Stimulated activated CD4-positive, alpha-beta T cell treated with anti-CD3 and anti-CD28 coated beads, Interleukin-2, amount 100 ng/mL, for 4 hours (primary cell): ENCODE measurements at places on chromosomes 6 and 20.

- no peak for DNase-seq
These were observed 17.9 kb upstream of the SIRPB1 start for GRCh38 chr20:1637755-1638154.

- DNase-seq: no peak
These were observed 93.2 kb downstream of the IRF4 start for GRCh38 chr6:484746-485145.

GRCh38 chr6:119323931-119324330, 25.6 kb downstream of the MAN1A1 start:
- DNase-seq: no peak

GRCh38 chr20:37411408-37412219, 65.7 kb downstream of the SRC start:
- DNase-seq: no peak

GRCh38 chr6:71982389-71982788, 96.0 kb downstream of the RIMS1 start:
- DNase-seq: no peak

GRCh38 chr20:34559311-34560140, 1.0 kb downstream of the MAP1LC3A start:
- DNase-seq: no peak

DNA sequence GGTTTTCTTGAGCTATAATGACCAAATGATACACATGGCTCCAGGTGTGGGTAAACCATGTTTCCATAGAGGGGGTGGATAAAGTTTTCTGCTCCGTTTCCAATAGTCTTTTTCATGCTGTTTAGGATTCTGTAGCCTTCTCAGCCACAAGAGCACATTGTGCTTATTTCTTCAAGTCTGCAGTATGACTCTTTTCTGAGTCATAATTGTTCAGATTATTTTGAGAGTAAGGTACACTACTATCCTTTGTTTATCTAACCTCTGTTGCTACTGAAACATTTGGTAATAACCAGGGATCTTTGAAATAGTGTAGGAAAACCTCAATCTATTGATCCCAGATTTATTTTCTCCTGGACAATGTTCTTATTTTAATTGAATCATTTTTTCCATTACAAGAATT, 247.9 kb upstream of the BMP2 start:
- DNase-seq: no peak

- DNase-seq: peak; percentile 68
These were observed 124.5 kb downstream of the MRPL14 start for GRCh38 chr6:44002593-44003344.

DNA sequence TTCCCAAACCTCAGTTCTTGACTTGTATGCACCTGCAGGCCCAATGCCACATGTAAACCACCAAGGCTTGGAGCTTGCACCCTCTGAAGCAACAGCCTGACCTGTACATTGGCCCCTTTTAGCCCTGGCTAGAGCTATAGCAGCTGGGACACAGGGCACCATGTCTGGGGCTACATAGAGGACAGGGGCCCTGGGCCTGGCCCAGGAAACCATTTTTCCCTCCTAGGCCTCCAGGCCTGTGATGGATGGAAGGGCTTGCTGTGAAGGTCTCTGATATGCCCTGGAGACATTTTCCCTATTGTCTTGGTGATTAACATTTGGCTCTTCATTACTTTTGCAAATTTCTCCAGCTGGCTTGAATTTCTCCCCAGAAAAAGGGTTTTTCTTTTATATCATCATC, 64.6 kb downstream of the SLC35F1 start:
- DNase-seq: no peak

DNA sequence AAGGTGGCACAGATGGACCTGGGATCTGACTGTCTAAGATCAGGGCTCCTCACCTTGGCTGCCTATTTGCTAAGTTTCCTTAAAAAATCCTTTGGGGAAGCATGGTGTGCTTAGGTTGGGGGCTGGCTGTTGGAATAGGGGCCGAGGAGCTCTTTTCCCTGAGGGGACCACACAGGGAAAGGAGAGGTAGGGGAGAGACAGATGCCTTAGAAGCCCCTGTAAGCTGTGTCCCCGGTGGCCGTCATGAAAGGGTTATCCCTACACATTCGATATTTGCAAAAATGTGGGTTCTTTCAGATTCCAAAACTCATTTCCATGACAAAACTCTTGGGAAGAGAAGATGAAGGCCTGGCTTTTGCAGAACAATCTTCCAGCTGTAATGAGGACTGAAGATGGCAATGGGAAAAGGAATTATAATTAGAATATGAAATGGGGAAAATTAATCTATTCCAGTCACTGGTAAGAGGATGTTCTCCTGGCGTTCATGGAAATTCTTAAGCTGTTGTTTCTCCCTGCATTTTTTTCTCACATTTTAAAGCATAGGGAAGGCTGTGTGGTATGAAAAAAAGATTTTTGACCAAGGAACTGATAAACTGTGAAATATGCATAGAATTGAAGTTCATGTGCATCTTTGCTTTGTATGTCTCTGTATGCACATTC, 53.8 kb downstream of the TOX2 start:
- no peak for DNase-seq

DNA sequence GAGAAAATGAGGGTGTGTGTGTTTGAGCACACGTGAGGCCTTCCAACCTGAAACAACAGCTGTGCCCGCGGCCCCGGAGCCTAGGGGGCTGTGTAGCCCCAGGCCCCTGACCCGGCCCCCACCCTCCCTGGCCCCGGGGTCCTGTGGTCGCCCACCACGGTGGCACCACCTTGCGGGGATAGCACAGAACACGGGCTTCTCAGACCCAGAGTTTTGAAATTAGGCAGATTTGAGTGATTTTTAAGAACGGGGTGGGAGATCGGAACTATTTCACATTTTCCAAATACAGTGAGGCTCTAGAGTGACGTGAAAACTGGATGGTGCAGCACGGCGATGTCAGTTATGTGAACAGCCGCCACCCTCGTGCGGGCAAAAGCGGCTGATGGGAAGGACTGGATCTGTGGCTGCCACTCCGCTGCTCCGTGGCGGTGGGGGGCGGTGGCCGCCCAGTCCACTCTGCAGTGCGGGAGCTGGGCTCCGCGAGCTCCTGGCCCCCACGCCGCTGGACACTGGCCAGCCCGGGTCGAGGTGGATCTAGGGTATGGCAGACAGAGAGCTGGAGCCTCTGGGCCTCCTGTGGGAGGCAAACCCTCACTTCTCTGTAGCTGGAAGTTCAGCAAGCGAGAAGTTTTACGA, 17.3 kb upstream of the BHLHE23 start:
- DNase-seq: no peak

GRCh38 chr20:57663241-57663640, 43.0 kb upstream of the ZBP1 start:
- DNase-seq: no peak
